ENCODE measurements at places on chromosomes 1 and 21. TPM values are rescaled to one million over a fixed set of nuclear protein-coding genes. Genes with fewer than 3 reads are reported as not detected.

MNDA gene
- not detected for total RNA-seq

TMIGD3 gene
- not detected for total RNA-seq

CATSPERE gene
- not detected for total RNA-seq

CRP gene
- not detected for total RNA-seq

ZC3H11A gene
- 61.3 TPM for total RNA-seq

CORT gene
- total RNA-seq = 0.51 TPM

KCND3 gene
- not detected for total RNA-seq

TMEM82 gene
- not detected for total RNA-seq

SLAMF9 gene
- total RNA-seq = not detected

LYPD8 gene
- 0.51 TPM for total RNA-seq

INKA2 gene
- total RNA-seq = 0.91 TPM

SH2D1B gene
- 1.1 TPM for total RNA-seq

OR6N1 gene
- total RNA-seq = not detected

CCDC30 gene
- 0.15 TPM for total RNA-seq

PRR9 gene
- not detected for total RNA-seq

NME7 gene
- 67.1 TPM for total RNA-seq

PPCS gene
- total RNA-seq = 48.7 TPM

DISC1 gene
- 3.4 TPM for total RNA-seq

G0S2 gene
- 5.7 TPM for total RNA-seq

CTSK gene
- total RNA-seq = 0.39 TPM

ELAVL4 gene
- 0.29 TPM for total RNA-seq

LCE5A gene
- not detected for total RNA-seq
